Stromal cell of bone marrow (primary cell): ENCODE measurements at places on chromosomes 11 and 22.

DNA sequence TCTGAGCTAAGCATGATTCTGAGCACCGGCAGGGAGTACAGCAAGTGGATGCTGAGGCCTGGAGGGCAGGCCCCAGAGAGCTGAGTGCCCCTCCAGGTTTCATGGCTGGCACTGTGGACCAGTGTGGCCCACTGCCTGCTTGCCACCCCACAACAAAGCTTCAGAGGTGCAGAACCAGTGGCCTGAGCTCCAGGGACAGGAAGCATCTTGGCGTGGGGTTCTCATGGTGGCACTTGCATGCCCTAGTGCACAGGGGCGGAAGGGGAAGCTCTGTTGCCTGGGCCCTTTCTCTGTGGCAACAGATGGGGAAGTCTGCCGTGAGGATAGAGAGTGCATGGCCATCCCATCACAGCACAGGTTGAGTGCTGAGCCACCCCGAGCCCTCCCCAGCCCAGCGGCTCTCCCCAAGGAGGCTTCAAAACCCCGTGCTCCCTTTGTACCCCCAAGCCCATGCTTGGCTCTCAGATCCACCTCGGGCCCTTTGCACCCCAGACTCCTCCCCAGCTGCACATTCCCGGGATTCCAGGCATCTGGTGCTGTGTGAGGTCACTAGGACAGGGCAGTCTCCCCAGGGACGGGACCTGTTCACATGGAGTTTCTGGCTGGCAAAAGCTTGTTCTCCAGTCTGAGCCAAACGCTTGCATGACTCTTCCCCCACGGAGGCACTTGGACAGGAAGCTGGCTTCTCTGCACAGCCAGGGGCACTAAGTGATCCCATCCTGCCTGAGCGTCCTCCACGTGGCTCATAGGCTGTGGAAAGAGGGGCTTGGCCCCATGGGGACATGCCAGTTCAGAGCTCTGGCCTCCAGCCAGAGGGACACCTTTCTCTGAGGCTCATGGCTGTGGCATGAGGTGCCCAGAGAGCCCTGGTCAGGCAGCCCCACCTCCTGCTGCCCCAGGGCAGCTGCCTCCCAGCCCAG lies 4.2 kb downstream of the SLC25A1 start:
- DNase-seq: peak; percentile 32

- peak; percentile 79 for DNase-seq
Measured at GRCh38 chr11:108929241-108929640, 264.4 kb downstream of the DDX10 start.

DNA sequence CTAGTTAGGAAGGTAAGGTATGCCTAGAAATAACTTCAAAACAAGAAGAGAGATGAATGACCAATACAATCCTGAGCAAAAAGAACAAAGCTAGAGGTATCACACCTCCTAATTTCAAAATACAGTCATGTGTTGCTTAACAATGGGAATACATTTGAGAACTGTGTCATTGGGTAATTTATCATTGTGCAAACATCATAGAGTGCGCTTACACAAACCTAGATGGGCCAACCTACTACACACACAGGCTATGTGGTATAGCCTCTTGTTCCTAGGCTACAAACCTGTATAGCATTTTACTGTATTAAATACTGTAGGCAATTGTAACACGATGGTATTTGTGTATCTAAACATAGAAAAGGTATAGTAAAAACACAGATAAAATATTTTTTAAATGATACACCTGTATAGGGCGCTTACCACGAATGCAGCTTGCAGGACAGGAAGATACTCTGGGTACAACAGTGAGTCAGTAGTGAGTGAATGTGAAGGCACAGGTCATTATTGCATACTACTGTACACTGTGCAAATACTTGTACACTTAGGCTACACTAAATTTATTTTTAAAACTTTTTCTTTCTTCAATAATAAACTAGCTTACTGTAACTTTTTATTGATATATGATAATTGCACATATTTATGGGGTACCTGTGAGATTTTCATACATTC lies 48.2 kb downstream of the STK33 start:
- DNase-seq: no peak

- no peak for DNase-seq
Measured at GRCh38 chr11:36210529-36210928, 78.7 kb downstream of the COMMD9 start.

- no peak for DNase-seq
Measured at GRCh38 chr11:86185381-86185750, 59.2 kb upstream of the EED start.

- DNase-seq: no peak
Measured at GRCh38 chr11:58656348-58656747, 33.9 kb downstream of the CNTF start.

DNA sequence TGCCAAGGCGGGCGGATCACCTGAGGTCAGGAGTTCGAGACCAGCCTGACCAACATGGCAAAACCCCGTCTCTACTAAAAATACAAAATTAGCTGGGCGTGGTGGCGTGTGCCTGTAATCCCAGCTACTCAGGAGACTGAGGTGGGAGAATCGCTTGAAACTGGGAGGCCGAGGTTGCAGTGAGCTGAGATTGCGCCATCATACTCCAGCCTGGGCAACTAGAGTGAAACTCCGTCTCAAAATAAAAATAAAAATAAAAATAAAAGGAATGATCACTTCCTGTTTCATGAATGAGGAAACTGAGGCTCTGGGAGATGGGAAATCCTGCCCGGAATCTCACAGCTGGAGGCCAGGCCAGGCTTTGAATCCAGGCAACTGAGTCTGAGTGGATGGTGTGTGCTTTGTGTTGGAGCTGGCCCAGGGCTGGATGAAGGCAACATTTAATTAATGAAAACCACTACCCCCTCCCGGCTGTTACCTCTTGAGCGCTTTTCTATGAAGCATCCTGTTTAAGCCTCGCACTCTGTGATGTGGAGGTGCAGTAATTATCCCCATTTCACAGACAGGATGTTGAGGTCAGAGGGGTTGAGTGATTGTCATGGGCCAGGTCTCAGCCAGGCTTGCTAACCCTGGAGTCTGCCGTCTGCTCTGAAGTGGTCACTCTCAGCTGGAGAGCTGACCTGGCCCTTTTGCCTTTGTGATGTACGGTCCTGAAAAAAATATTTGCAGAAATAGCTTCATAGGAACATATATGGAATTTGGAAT lies 27.8 kb downstream of the LRP5 start:
- DNase-seq: no peak

GRCh38 chr11:8593455-8593854 lies 573 bp downstream of the STK33 start:
- DNase-seq: no peak

DNA sequence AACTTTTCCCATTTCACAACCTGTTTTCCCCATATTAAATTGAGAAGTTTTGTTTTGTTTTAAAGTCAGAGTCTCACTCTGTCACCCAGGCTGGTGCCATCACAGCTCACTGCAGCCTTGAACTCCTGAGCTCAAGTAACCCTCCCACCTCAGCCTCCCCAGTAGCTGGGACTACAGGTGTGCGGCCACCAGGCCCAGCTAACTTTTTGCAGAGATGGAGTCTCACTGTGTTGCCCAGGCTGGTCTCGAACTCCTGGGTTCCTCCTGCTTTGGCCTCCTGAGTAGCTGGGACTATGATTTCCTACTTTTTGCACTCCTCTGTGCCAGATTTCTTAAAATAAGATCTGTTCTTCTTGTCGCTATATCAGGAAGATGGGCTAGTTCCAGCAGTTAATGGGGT lies 44.9 kb downstream of the GNB1L start:
- no peak for DNase-seq
